ENCODE measurements at places on chromosomes 1 and 21. TPM values are rescaled to one million over a fixed set of nuclear protein-coding genes. Genes with fewer than 3 reads are reported as not detected.

GRCh38 chr1:113652771-113653170, 106.5 kb downstream of the PHTF1 start:
- no peak for DNase-seq

GRCh38 chr1:185565302-185565701, 168.9 kb upstream of the HMCN1 start:
- DNase-seq, result no peak

DNA sequence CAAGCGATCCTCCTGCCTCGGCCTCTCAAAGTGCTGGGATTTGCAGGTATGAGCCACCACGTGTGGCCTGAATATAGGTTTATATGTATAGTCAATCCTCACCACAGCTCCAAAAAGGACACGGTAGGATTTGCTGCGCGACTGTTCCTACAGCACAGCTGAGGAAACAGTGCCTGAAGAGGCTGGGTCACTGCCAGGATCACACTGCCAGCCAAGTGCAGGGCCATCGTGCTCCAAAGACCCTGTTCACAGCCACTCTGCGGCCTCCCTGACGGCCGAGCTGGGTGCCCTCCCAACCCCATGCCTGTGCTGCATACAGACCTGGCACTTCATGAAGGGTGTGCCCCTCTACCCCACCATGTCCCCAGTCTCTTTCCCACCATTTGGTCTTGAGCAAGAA, 71.4 kb downstream of the MRPL37 start:
- no peak for DNase-seq

GRCh38 chr1:226946285-226946684, 6.2 kb downstream of the COQ8A start:
- DNase-seq, result no peak

DNA sequence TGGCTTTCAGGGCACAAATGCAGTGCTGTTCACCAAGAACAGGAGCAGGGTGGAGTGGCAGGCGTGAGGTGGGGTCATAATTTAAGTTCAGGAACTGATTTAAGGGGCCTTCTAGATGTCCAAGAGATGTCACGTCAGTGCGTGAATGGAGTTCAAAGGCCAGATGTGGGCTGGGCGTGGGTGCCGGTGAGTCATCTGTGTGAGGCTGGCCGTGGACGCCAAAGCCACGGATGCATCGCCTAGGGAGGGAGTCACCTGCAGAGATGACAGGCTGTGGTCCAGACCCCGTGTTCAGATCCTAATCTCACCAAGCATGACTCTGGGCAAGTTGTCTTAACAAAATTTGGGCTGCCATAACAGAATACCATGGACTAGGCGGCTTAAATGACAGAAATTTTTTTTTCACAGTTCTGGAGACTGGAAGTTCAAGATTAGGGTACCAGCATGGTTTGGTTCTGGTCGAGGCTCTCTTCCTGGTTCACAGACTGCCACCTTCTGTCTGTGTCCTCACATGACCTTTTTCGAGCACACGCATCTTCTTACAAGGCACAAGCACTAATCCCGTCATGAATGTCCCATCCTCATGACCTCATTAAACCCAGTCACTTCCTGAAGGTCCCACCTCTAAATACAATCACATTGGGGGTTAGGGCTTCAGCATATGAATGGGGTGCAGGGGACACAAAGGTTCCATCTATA, 109.6 kb downstream of the PRDM2 start:
- DNase-seq, result no peak

GRCh38 chr21:24486973-24487372, 1120.3 kb downstream of the MRPL39 start:
- no peak for DNase-seq

GRCh38 chr1:200891774-200892157, 2.9 kb upstream of the INAVA start:
- no peak for DNase-seq

DNA sequence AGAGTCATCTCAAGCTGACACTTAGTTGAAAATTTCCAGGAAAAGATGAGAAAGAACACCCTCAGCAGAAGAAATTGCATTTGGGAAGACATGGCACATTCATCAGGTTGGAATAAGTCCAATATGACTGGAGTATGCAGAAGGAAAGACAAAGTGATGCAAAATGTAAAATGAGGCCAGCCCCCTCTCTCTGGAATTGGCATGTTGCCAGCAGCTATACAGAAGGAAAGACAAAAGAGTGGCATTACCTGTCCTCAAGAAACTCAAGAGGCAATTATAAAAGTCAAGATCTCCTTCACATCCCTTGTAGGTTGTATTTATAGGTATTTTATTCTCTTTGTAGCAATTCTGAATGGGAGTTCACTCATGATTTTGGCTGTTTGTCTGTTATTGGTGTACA, 426.3 kb downstream of the AGBL4 start:
- no peak for DNase-seq

GRCh38 chr1:7278045-7278444, 492.8 kb downstream of the CAMTA1 start:
- no peak for DNase-seq

DNA sequence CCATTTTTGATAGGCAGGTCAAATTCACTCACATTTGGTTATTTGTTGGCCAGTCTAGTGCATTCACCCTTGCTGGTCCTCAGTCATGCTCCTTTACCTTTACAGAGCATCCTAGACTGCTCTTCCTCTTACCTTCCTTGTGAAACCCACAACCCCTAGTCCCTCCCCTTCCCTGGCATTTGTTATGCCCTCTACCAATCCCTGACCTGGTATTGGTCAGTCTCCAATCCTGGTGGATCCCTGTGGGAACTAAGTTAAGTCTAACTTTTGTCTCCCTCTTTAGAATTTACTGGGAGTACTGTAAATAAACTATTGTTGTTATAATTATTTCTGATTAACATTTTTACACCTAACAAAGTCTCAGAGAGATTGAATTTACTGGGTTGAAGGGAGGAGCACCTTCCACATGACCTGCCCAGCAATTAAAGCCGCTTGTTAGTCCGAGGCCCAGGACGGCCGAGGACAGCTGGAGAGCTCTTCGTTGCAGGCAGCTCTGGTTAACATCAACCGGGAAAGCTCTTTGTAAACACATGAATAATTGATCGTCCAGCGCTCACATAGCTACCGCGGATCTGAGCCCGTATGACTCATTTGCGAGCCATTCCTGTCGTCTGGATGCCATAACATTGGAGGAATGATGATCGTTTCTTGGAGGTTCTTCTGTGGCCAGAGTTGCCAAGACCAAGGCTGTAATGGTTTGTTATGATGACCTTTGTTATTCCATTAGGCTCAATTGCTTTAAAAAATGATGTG, 31.9 kb downstream of the MTARC1 start:
- DNase-seq, result peak; percentile 61

DNA sequence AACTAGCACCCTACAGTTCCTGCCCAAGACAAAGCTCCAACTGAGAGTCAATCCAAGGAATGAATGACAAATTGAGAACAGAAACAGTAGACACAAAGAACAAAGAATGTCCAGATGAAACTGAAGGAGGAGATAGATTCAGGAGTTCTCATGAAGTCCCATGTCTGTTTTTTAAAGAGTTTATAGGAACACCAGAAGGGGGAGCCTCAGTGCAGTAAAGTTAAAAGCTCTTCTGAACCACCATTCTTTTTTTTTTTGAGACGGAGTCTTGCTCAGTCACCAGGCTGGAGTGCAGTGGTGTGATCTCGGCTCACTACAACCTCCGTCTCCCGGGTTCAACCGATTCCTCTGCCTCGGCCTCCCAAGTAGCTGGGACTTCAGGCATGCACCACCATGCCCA, 323.6 kb downstream of the MRPL39 start:
- no peak for DNase-seq

GRCh38 chr1:203286161-203286984, 18.9 kb upstream of the BTG2 start:
- DNase-seq, result peak; percentile 63

DNA sequence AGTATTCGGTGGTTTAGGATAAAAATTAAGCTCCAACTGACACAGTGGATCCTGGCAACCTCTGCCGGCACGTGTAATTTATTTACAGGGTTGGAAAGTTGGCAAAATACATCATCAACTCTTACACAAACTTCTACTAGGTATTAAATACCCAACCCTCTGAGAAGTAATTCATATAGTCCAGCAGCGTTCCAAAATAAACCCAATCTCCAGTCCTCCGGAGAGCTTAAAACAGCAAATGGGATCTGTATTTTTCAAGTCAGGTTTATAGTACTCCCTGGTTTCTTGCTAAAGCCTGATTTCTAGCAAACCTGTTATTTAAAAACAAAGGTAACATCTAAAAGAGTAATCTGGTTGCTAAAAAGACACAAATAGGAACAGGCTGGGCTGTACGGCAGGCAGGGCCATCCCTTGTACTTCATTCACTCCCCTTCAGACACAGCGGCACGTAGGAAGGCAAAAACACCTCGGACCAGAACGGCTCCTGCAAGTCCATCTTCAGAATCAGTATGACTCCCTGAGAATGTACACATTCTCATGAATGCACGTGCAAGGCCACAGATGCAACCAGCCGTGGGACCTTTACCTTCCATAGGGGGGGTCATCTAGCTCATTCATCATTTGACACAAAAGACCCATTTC, 8.6 kb downstream of the GLIS1 start:
- DNase-seq, result no peak

GRCh38 chr1:154851392-154852177, 18.5 kb downstream of the KCNN3 start:
- peak; percentile 49 for DNase-seq

DNA sequence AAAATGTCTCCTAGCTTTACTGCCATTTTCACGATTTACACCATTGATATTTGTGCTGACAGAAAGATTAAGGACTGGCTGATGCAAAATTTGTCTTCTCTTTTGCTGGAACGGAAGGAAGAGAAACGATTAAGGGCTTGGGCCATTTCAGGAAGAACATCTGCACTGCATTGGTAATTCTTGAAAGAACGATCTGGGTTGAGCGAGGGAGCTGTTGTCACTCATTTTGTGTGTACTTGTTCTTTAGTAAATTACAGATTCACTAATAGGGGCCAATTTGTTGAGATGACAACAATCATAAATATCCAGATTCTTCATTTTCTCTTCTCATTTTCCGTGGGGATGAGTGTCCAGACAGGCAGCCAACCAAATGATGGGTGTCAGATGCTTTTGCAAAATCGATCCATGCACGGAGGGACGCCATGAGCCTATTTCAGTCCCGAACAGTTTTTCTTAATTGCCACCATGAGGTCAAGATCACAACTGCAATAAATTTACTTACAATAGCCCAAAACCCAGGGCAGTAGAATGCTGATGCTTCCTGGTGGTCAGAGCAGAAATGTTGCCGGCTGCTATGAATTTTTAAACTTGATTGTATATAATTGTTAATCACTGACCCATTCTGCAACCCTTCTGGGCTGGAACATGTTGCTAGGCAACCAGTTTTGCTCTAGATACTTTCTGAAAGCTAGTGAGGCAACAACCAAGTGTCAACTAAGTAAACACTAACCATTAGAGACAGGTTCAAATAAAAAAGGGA, 132.4 kb upstream of the TIAM1 start:
- no peak for DNase-seq

DNA sequence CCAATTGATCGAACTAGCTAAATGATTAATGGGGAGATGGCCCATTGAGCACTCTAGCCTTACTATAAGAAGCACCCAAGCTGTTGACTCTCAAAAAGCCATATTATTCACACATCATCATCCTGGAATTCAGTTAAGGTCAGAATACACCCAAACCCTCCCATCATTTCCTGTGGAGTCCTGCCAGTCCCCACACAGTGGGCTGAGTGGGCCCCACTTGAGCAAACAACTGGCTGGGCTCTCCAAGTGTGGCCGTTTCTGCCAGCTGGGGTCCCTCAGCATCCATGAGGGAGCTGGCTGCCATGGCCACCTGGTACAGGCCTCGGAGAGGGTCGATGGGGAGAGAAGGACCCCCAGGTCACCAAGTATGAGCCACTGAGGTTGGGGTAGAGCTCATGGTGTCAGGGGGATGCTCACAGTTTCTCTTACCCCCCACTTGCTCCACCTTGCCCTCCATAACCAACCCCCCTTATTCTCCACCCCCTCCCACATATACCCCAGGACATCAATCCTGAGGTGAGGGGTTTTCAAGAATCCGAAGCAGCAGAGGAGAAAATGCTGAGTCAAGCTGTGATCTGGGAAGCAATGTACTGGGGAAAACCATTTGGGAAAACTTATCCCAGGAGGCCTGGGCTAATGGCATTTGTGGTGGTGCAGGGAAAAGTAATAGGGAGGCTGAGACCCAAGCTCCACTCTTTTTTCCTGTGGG, 60.3 kb downstream of the UBE2T start:
- no peak for DNase-seq

GRCh38 chr1:232707142-232707541, 77.2 kb upstream of the SIPA1L2 start:
- no peak for DNase-seq

GRCh38 chr1:219506473-219506899, 106.4 kb downstream of the ZC3H11B start:
- DNase-seq, result no peak

DNA sequence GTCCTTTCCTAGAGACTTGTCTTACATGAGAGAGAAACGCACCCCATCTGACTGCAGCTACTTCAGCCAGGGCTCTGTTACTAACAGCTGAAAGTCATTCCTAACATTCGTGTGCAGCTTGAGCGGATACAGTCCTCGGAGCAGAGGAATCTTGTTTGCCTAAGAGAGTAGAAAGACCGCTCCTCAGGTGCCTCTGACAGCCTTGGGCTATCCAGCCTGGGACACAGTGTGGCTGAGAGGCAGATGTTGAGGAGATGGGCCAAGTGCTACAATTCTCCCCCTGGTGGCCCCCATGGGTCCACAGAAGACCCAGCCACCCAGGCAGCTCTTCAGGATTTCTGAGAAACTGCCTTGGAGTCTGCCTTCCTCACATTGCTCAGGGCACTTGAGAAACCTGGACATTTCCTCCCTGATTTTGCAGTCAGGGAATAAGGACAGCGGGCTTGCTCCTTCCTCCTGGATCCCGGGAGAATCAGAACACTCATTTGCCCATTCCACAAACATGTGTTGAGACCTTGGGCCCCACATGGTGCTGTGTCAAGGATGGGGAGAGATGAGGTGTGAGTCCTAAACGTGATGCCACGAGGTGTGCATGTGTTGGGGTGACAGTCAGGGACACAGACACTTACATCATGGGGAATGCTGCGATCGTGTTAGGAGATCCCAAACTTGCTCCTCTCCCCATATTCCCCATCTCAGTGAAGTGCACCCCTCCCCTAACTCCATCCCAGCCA, 13.1 kb downstream of the TRIM62 start:
- no peak for DNase-seq

DNA sequence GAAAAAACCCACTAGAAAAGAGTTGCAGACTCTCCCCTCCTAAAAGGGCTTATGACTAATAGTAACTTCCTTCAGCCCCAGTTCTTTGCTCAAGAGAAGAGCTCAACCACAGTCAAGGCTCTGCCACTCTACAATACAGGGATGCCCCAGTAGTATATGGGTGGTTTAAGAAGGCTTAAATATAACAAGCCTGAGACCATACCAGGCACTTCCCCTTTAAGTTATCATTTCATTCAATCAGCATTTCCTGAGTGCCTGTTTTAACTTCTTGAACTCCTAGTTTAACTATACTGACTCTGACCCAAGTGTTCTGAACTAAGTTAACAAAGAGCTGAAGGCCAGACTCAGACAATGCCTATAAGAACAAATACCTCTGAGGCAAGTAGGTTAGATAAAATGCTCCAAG, 19.8 kb downstream of the PRPF38A start:
- DNase-seq, result no peak

- no peak for DNase-seq
These were observed 42.8 kb downstream of the UBASH3A start for GRCh38 chr21:42446531-42446930.

Gene KCNH1
- 1.5 TPM for total RNA-seq

Gene FMO4
- 1.8 TPM for total RNA-seq

Gene IL20
- not detected for total RNA-seq

Gene KRTAP7-1
- total RNA-seq, result not detected

Gene TLR5
- total RNA-seq, result 7.6 TPM

Gene BMP8A
- 8.3 TPM for total RNA-seq

Gene HRNR
- not detected for total RNA-seq

Gene AQP10
- total RNA-seq, result not detected

Gene ATF6
- 23.6 TPM for total RNA-seq

All from uterus (tissue), 4 donors.